ENCODE measurements at places on chromosomes 6 and 20.
A peak's percentile ranks its signal among the peaks of the same experiment; 100 is the strongest.

DNA sequence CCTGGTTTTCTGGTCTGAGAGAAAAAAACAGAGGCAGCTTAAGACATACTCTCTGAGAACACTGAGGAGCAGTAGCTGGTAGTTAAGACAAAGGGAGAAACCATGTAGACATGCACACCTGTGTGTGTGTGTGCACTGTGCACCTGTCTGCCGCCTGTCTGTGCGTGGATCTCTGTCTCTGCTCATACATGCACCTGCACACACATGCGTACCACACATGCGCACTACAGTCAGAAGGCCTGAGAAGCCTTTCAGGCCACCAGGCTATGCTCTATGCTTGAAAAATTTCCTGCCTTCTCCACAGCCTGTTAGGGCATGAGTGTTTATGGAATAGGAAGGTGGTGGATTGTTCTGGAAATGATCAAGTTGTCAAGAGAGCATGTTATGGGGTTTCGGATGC, 103.5 kb downstream of the CDH4 start:
- DNase-seq = no peak

GRCh38 chr20:50968289-50968688, 9.7 kb downstream of the MOCS3 start:
- DNase-seq = no peak

DNA sequence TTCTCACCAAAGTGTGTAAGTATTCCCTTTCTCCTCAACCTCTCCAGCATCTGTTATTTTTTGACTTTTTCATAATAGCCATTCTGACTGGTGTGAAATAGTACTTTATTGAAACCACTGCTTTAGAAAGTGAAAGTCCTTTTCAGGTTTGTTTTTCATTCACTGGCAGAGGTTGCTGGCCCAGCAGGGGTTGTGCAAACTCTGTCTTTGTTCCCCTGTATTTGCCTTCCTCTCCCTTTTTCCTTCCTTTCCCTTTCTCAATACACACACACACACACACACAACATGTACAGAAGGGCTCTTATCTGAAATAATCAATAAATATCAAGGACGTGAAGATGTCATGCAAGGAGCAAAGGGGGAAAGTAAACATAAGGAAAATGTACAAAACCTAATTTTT, 99.8 kb downstream of the LY86 start:
- DNase-seq = no peak

- DNase-seq = peak; percentile 88
Measured at GRCh38 chr20:58890518-58891085, 38.1 kb downstream of the GNAS start.

DNA sequence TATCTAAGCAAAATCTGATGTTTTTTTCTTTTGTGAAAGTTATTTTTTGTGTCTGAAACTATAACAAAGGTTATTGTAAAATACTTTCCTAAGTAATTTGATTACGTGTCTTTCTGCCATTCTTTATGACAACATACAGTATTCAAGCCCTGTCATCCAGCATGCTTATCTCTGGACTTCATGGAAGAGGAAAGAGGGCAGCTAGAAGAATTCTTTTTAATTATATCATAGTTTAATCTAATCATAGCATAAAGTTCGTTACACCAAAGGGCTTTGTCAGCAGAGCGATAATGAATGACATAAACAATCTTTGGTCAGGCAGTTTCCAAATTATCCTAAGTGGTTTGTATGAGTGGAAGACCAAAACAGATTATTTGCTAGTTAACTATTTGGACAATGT, 3.5 kb downstream of the ENPP3 start:
- DNase-seq = no peak

DNA sequence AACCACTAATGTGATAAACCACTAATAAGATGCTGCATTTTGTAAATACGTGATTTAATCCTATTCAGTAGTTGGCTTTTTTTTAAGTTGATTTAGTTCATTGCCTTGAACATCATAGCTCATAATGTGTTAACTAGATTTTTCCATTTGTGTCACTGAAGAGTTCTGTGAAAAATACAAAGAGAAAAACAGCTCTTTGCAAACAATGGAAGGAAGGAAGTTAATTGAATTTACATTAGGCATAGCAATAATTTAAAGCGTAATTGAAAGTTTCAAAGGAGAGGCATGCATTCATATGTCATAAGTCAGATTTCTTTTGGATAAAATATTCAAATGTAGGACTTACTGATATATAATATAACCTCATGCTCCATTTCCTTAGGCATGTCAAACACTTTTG, 102.3 kb downstream of the TBC1D7 start:
- DNase-seq = no peak

- DNase-seq = no peak
Measured at GRCh38 chr6:105896821-105897095, 189.4 kb upstream of the PRDM1 start.

- DNase-seq = no peak
Measured at GRCh38 chr6:8075704-8076103, 11.5 kb upstream of the BLOC1S5 start.

DNA sequence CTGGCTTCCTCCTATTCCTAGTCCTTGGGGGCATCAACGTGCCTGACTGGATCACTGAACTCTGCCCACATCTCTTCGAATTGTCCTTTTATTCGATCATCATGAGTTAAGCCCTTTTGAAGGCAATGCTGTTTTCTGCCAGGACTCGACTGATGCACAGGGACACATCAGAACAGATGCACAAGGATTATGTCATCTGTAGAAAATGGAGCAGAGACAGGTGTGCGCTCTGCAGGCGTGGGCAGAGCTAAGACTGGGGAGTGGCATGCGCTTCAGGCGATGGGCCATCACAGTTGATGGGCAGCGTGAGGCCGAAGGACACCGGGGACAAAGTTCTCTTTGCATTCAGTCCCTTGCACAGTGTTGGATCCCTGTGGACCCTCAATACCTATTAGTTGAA, 13.1 kb downstream of the GABRR1 start:
- no peak for DNase-seq

- DNase-seq = no peak
Measured at GRCh38 chr6:29596381-29596900, 11.5 kb downstream of the OR2H2 start.

- no peak for DNase-seq
Measured at GRCh38 chr6:149856256-149856994, 7.7 kb downstream of the LRP11 start.

- no peak for DNase-seq
Measured at GRCh38 chr6:122798099-122798641, 9.1 kb downstream of the SMPDL3A start.

DNA sequence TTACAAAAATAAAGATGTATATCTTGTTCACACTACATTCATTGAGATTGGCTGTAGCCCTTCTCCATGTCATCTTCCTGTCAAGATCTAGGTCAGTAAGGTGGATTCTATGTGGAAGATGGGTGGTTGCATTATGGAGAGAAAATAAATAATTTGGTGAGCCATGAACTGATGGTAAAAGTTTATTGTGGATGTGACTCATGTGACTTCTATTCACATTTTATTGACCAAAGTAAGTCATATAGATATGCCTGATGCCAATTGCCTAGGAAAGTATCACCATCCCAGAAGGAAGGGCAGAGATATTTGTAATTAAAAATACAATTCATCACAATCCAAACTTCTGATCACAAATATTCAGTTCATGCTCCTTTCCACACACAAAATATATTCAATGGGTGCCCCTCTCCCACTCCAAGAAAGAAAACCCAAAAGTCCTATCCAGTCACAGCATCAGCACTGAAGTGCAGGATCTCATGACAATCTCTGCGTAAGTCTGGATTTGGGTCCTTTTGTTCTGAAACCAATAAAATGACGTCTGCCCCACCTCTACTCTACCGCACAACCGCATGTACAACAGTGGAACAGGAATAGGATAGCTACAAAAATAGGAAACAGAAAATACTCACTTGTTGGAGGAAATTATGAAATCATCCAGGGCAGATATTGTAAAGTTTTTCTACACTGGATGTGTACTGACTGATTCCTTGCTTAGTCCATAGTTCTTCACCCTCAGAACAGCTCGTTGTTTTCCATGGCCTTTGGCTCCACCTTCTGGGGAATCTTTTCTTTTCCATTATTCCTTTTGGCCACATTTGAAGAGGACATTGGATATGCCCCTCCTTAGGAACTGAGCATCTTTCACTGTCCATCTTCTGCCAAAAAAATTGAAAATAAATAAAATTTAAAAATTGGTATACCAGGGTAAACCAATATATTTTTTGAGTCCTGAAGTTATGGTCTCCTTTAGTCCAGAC, 16.1 kb upstream of the SLC17A3 start:
- DNase-seq = no peak

- no peak for DNase-seq
Measured at GRCh38 chr6:139145661-139146060, 10.8 kb downstream of the HECA start.

DNA sequence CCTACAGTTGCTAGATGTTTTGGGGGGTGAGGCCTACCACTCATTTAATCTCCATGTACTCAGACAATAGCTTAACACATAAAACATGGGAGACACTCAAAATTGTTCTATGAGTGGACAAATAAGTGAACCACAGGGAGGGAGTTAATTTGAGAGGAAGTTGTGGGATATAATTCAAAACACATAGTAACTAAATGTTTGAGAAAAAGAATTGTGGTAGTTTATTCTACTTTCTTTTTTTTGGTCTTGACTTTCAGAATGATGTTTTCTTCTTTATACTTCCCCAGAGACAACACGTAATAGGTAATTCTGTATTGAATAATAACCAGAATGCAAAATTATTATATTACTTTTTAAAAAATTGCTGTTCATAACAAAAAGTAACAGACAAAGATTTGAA, 453.8 kb downstream of the RFPL4B start:
- no peak for DNase-seq

DNA sequence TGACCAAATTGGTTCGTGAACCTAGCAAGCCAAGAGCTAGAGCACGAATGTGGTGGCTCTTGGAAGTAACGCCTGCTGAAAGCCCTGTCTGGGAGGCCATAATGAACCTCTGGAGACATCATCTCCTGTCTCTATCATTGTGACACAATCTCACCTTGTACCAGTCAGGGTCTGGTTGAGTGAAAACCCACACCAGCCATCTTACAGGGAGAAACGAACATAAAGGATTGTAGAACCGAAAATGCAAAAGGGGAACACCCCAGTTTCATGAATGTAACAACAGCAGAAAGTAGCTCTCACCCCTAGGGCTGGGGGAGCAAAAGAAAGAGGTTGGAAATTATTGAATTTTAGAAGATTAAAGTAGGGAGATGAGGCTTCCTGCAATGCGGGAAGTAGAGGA, 50.9 kb upstream of the TAB2 start:
- DNase-seq = no peak

GRCh38 chr6:169164451-169164850, 89.2 kb downstream of the THBS2 start:
- DNase-seq = no peak

DNA sequence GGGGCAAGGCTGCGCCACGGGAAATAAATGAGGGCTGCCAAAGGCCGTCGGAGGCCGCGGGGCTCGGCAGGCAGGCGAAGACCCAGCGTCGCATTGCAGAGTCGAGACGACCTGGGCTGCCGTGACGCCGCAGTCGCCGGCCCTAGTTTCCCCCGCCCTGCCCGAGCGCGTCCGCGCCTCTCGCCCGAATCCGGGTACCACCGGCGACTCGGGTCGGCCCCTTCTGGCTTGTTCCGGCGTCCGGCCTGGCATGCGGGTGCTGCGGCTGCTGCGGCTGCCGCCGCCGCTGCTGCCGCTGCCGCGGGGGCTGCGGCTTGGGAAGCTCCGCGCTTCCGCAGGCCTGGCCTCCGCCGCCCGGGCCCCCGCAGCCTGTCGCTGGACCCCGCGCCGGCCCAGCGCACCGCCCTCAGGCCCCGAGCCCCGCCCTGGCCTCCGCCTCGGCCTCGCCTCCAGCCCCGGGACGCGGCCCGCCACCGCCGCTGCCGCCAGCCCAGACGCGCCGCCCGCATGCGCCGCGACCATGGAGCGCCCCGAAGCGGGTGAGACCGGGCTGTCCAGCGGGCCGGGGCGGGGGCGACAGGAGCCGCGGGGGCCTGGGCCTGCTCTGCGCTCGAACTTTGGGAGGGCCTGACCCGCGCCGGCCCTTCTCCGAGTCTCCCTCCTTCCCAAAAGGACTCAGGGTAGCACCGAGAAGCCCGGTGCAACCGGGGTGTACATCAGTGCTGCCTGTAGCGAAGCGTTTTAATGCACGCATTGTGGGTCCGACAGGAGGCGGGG, at the start of gene AKAP7:
AKAP7 (plus strand) TSS at position 224 of the 777 bp plus-strand sequence; CDS start at position 521, 297 bp downstream.
- peak; percentile 88 for DNase-seq

DNA sequence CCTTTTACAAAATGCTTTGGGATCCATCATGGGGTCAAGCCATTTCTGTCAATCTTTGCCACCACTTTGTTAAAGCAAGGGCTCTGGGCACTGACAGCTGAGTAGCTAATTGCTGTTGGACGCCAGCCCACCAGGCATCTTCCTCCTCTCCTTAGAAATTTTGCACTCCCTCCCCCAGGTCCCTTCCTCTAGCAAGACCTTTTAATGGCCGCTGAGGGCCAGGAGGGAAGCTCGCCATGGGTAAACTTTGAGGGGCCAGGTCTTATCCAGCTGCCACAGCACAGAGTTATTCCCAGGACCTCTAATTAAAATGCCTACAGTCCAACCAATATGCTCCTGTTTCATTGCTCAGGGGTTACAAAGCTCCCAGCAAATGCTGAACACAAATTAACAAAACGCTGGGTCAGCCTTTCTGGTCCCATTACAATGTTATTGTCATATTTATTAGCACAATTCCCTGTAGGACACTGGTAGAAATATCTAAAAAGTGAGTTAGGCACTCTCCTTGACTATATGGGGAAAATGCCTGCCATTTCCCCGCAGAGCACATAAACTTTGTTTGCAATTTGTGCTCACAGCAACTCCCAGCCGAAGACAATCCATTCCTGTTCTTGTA, 16.8 kb downstream of the SCML4 start:
- peak; percentile 30 for DNase-seq

DNA sequence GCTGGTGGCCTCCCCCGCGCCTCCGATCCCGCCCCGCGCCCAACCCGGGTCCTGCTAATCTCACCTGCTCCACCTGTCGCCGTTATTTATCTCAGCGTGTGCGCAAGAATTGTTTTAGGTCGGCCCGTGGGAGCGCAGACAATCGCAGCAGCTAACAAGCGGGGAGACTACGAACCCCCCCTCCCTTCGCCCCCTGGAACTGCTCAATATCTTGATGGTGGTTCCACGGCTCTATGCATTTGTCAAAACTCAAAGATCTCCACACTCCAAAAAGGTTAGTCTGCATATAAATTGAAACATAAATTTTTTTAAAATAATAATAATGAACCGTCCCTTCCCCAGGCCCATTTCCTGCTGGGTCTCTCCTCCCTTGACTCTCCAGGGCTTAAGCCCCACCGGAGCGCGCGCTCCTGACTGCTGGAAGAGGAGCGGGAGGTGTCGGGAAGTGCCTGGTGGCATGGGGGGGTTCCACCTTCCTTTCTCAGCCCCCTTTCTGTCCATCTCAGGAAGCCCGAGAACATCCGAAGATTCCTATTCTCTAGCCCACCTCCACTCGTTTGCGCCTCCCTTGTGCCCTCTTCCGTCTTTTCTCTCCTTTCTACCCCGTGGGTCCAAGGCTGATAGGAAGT, 1.6 kb upstream of the MDGA1 start:
- DNase-seq = no peak

Measured in activated CD8-positive, alpha-beta memory T cell treated with anti-CD3 and anti-CD28 coated beads for 24 hours (primary cell).